ENCODE measurements at places on chromosomes 5 and 9.

DNA sequence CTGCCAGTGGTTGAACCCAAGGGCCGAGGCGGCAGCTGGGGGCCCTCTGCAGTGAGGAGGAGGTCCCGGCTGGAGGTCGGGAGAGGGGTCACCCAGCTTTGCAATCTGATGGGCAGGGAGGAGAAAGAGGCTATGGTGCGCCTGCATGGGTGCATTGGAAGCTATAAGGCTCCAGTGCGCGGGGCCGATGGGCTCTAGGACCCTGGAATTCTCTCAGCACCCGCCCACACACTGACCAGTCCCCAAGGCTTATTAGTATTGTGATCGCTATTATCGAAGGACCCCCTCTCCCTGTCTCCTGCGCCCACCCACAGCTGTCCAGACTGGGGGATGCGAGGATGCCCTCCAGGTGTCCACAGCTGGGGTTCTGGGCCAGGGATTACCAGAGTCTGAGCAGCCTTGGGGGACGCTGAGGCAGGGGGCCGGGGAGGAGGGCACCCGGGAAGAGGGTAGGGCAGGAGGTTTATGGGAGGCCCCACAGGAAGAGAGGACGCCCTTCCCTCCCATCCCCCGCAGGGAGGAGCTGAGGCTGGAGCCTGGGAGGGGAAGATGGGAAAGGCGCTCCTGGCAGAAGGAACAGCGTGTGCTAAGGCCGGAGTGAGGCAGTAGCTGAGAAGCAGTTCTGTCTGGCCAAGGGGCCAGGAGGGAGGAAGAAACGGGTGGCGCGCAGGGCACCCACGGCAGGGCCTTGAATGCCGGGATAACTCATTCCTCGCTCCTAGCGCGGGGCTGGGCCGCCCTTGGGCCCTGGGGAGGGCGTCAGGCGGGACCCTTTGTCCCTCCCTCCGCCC, 24.2 kb downstream of the C9orf50 start:
- no peak for DNase-seq

DNA sequence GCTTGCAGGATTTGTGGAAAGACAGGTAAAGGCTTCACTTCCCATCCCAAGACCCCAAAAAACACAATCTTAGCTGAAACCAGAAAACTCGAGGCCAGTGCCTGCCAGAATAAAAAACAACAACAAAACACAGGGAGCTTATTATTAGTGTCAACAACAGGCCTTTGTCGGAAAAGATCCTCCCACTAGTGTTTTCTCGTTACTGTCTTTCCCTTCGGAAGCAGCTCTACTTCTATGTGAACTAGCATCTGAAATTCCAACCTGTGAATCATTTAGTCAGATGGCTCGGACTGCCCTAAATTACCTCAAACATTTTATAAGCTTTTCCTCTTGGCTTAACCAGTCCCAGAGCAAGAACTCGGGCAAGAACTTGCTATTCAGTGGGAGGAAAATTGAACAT, 122.2 kb upstream of the GNA14 start:
- DNase-seq, result no peak

DNA sequence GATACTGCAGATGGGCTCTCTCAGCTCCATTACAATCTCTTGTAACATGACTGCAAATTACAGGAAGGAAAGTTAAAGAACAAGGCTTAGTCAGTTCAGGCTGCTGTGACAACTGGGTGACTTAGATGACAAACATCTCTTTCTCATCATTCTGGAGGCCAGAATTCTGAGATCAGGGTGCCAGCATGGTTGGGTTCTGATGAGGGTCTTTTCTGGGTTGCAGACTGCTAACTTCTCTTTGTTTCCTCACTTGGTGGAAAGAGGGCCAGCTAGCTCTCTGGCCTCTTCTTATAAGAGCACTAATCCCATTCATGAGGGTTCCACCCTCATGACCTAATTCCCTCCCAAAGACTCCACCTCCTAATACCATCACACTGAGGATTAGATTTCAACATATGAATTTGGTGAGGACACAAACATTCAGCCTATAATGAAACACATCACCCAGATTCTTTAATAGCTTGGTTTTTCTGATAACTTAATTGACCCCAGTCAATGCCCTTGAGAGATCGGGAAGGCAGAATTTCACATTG, 73.6 kb upstream of the MAMDC2 start:
- DNase-seq, result no peak

DNA sequence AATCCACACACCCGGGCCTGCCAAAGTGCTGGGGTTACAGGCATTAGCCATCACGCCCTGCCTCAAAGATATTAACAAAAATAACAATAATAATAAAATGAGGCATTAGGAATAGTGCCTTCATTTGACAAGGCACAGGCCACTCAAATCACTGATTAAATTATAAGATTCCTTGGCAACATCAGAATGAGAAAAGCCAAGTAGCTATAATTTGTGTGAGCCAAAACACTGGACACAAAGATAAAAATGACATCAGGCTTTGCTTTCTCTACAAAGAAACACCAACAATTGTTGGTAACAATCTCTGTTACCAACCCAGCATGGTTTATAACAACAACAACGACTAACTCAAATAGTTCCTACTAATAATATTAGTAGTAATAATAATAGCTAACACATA, 73.2 kb downstream of the MLLT3 start:
- no peak for DNase-seq

- DNase-seq, result no peak
Measured at GRCh38 chr5:41445937-41446563, 64.4 kb downstream of the PLCXD3 start.

DNA sequence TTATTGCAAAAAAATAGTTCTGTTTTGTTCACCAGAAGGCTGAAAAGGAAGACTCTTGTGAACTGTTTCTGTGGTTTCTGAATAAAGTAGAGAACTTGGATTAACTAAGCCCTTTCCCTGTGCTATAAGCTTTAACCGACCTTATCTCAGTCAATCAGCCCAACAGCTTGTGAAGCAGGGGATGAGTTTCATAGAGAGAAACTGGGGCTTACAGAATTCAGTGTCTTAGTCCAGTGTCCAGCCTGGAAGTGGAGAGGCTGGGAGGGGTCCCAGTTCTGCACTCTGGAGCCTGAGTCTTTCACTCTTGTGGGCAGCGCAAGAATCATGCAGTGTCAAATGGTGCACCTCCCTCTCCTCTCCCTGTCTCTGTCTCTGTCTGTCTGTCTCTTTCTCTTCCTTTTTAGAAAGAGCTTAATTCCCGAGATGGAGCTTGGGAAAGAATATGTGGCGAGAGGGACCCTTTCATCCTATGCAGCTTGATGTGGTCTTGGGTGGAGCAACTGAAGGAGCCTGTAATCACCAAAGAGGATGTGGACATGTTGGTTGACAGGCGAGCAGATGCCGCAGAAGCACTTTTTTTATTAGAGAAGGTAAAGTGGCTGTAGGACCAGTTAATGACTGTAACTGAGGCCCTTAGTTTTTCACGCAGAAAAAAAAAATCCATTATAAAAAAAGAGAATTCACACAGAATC, 17.0 kb downstream of the PTPDC1 start:
- no peak for DNase-seq

DNA sequence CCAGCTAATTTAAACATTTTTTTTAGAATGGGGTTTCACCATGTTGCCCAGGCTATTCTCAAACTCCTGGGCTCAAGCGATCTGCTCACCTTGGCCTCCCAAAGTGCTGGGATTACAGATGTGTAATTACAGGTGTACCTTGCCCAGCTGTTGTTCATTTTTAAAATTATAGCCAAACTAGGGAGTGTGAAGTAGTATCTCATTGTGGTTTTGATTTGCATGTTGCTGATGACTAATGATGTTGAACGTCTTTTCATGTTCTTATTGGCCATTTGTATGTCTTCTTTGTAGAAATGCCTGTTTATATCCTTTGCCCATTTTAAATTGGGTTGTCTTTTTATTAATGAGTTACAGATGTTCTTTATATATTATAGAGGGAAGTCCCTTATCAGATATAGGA, 31.5 kb downstream of the EHMT1 start:
- DNase-seq, result no peak

DNA sequence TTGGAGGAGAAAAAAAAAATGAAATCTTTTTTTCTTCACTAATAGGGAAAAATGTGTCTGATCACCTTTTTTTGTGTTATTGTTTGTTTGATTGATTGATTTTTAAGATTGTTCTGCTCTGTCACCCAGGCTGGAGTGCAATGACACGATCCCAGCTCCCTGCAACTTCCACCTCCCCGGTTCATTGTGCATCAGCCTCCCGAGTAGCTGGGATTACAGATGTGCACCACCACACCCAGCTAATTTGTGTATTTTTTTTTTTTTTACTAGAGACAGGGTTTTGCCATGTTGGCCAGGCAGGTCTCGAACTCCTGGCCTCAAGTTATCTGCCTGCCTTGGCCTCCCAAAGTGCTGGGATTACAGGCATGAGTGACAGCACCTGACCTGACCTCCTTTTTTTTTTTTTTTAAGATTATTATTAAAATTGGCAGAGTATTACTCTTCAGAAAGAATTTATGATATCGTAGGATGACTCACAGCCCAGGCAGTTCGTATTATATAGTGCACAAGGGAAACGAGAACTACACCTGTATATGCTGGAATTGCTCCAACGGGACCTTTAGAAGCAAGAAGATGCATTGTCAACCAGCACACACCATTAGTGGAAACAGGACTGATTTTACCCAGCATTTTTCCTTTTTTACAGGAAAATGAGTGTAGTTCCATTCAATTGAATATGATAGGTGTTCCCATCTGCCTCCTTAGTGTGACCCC, 27.7 kb downstream of the FUBP3 start:
- no peak for DNase-seq

- DNase-seq, result no peak
Measured at GRCh38 chr5:179486596-179487051, 63.7 kb upstream of the RUFY1 start.

GRCh38 chr5:130272837-130273236, 368.6 kb downstream of the CHSY3 start:
- DNase-seq, result no peak

DNA sequence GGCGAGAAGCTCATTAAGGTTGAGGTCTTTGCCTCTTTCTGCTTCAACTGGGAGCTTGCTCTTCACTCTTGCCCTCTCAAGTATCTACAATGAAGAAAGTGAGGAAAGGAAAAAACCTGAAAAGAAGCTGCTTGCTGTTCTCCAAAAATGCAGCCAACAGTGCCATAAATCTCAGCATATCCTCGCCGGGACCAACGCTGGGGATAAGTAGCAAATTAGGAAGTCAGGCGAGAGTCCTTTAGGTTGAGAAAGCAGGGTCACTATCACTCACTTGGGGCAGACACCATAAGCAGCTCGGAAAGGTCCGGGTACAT, 399 bp downstream of the NUP155 start:
- no peak for DNase-seq

GRCh38 chr9:127683723-127684122, 23.1 kb upstream of the CFAP157 start:
- DNase-seq, result no peak

GRCh38 chr5:55456216-55456895, 78.4 kb downstream of the PLPP1 start:
- DNase-seq, result no peak

DNA sequence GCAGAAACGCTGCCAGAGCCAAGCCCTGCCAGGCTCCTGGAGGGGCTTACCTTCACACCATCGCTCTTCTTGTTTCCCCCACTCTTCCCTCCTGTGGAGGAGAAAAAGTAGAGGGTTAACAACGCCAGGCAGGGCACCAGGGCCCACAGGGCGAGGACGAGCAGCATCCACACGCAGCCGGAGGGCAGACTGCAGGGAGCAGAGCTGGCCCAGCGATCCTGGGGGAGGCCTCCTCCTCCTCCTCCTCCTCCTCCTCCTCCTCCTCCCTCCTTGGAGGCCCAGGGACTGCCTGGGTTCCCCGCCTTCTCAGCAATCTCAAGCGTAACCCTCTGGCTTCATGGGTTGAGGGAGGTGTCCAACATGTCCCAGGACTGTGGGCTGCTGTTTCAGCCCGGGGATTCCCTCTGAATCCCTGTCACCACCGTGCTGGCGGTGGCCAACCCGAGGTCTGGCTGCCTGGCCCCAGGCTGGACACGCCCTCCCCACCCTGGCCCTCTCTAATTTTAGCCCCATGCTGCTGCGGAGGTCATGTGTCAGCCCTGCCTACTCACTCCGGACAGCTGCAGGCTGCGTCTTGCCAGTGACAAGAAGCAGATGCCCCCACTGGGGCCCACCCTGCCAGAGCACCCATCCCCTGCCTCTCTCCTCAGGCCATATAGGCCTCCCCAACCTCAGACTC, 44.3 kb downstream of the CAMK2A start:
- no peak for DNase-seq

DNA sequence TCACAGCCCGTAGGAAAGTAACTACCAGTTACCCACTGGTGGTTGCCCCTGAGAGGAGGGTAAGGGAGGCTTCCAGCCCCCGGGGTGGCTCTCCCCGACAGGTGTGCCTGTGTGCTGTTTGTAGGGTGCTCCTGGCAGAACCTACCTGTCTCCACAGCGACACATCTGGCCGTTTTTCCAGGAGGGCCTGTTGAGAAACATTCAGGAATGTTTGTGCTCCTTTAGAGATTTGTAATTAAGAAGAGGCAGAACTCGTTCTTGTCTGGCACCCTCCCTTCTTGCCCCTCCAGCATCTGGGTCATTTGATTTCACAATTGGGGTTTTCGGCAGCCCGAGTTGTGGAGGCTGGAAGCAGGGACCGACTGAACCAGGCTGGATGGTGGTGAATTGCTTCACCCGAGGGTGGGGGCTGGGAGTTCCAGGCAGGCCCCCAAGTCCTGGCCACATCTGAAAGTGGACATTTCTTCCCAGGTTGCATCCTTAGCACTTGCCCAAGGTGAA, 74.2 kb downstream of the WWC1 start:
- no peak for DNase-seq

GRCh38 chr5:155017610-155018009, 4.1 kb downstream of the KIF4B start:
- DNase-seq, result no peak

GRCh38 chr5:7218141-7218540, 177.8 kb upstream of the ADCY2 start:
- DNase-seq, result no peak

DNA sequence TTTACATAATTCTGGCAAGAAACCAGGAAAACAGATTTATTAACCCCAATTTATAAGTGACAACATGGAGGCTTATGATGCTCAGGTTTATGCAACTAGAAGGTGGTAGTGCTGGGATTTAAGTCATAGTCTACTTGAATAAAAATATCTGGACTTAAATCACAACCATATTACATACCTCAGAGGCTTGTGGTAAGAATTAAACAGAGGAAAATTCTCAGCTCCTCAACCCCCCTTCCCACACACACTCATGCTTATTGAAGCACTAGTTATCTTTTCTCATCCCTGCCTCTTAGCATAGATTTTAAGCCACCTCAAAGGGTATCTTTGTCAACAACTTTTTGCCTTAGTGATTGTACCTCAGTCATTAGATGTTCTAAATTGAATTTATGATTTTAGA, 731.0 kb downstream of the PRELID2 start:
- DNase-seq, result no peak

- no peak for DNase-seq
Measured at GRCh38 chr5:115097236-115097635, 72.5 kb downstream of the TRIM36 start.

GRCh38 chr5:58775701-58776262, 192.9 kb downstream of the RAB3C start:
- DNase-seq, result no peak

All from effector memory CD4-positive, alpha-beta T cell (primary cell).